ENCODE measurements at places on chromosomes 7 and 10.

DNA sequence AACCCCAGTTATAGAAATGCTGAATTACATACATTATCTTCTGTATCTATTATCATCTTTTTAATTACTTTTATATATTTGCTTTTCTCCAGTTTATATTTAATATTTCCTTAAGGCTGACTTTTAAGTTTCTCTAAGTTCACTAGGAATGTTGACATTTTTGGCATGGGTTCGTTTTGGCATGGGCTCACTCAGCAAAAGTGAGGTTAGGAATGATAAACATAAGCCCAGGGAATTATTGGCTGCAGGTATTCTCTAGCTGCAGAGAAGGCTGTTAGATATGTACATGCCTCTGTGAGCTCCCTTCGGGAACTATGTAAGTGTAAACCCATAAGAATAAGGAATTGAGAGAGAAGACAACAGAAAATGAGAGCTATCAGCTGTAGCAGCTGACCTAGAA, 63.6 kb upstream of the RAB18 start:
- no peak overlapping the region for H3K4me3 ChIP-seq
- H3K27ac ChIP-seq, result no peak overlapping the region
- no peaks in the 10 kb centered on the region for H3K36me3 ChIP-seq
- DNase-seq, result no peak
- H3K4me1 ChIP-seq, result no peaks in the 10 kb centered on the region

- H3K36me3 ChIP-seq, result no peaks in the 10 kb centered on the region
- no peak for DNase-seq
- no peaks in the 10 kb centered on the region for H3K4me1 ChIP-seq
- H3K4me3 ChIP-seq, result no peak overlapping the region
- no peak overlapping the region for H3K27ac ChIP-seq
Measured at GRCh38 chr7:106206826-106207541, 77.8 kb downstream of the NAMPT start.

DNA sequence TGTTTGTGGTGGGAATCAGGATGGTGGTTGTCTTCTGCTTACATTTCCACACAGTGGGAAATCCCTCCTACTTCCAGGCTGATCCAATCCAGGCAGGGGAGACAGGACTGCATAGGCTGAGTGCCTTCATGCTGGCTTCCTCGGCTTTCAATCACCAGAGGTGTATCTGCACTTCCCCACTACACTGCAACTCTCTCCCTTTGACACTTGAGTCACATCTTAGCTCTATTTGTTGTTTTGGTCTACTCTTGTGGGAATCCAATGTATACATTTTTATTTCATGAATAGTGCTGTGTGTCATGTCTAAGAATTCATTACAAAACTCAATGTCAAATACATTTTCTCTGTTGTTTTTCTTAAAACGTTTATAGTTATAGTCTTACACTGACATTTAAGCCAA, 735.6 kb downstream of the XPNPEP1 start:
- no peak for DNase-seq
- H3K27me3 ChIP-seq, result no peaks in the 10 kb centered on the region
- no peak overlapping the region for H3K4me3 ChIP-seq

- H3K4me1 ChIP-seq, result no peaks in the 10 kb centered on the region
- no peaks in the 10 kb centered on the region for H3K36me3 ChIP-seq
- H3K4me3 ChIP-seq, result no peak overlapping the region
- H3K27me3 ChIP-seq, result no peaks in the 10 kb centered on the region
Measured at GRCh38 chr10:71517298-71518169, 120.8 kb downstream of the CDH23 start.

DNA sequence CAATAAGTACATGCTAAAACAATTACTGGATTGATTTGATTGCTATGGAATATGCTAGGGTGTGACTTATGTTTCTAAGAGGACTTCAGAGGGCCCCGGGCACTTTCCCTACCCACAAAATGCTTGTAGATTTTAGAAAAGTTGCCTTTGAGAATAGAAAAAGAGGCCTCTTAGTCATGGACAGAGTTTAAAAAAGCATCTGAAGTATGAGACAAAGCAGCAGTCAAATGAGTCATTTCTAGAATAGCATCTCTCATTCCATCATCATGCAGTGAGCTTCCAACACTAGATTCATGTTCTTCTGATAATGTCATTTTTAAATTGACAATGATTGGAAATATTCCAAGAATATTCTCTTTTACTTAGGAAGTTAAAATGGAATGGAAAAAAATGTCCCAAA, 675.1 kb upstream of the PCDH15 start:
- H3K27me3 ChIP-seq, result no peaks in the 10 kb centered on the region
- H3K4me3 ChIP-seq, result no peak overlapping the region
- H3K36me3 ChIP-seq, result no peaks in the 10 kb centered on the region
- DNase-seq, result no peak

DNA sequence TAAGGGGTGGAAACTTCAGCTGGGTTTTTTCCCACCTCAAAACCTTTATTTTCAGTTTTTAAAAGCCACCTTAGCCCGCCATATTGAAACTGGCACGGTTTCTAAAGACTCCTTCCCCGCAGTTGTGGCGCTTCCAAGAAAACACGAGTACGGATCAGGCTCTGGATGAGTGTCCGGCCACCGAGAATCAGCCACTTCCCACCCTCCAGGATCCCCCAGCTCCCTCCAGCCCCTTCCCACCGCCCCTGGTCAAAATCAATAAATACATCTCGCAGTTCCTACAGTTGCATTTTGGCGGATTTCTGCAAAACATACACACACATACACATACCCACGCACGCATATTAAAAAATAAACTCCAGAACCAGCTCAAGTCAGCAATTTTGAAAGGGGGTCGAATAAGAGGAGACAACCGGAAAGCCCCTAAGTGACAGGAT, 1.1 kb downstream of the SFMBT2 start:
- DNase-seq, result peak; percentile 18
- peaks cover 18% of the 10 kb centered on the region for H3K4me1 ChIP-seq
- no peaks in the 10 kb centered on the region for H3K36me3 ChIP-seq
